ENCODE measurements at places on chromosomes 13 and 19. TPM values are rescaled to one million over a fixed set of nuclear protein-coding genes. Genes with fewer than 3 reads are reported as not detected.
A peak's percentile ranks its signal among the peaks of the same experiment; 100 is the strongest.

The CNMD gene
- not detected for total RNA-seq

- no peak for DNase-seq
Measured at GRCh38 chr13:74687442-74688182, 553.4 kb upstream of the KLF12 start.

DNA sequence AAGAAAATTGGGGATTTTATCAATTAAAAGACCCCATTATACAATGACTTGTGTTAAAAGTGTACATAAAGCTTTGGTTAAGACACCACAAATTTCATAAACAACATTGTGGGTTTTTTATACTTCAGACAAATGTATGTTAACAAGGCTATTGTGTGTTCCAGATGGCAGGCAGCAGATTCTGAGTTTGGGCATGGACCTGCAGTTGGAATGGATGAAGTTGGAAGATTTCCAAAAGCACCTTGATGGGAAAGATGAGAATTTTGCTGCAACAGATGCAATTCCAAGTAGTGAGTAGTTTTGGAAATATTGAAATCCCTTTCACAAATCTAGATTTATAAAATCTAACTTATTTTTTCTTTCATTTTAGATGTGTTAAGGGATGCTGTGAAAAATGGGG lies 25.4 kb downstream of the MPHOSPH8 start:
- no peak for DNase-seq

GRCh38 chr19:53538378-53539109 lies 599 bp downstream of the ZNF331 start:
- no peak for DNase-seq

GRCh38 chr19:45468159-45468651 lies 409 bp downstream of the FOSB start:
- no peak for DNase-seq

- no peak for DNase-seq
Measured at GRCh38 chr19:7969555-7969939, 26.1 kb upstream of the TIMM44 start.

- no peak for DNase-seq
Measured at GRCh38 chr13:98483601-98484288, 93.2 kb downstream of the STK24 start.

The OR4F17 gene
- not detected for total RNA-seq

DNA sequence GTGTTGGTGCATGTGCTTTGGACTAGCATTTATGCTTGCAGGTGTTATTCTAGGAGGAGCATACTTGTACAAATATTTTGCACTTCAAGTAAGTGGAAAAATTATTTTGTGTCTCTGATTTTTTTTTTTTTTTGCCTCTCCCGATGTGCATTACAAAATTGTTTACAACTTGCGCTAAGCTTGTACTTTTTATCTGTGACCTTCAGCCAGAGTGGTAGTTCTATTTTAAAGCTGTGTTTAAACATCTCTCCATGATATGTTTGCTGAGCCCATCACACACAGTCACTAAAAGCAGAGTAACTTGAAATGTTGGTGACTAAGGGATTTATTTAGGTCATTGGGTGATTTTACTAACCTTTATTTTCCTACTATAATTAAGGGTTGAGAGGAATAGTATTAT lies 20.8 kb downstream of the ITM2B start:
- no peak for DNase-seq

The MEF2B gene
- 6.3 TPM for total RNA-seq

The STOML3 gene
- total RNA-seq, result not detected

The SIGLEC8 gene
- total RNA-seq, result not detected

The WDR88 gene
- total RNA-seq, result not detected

DNA sequence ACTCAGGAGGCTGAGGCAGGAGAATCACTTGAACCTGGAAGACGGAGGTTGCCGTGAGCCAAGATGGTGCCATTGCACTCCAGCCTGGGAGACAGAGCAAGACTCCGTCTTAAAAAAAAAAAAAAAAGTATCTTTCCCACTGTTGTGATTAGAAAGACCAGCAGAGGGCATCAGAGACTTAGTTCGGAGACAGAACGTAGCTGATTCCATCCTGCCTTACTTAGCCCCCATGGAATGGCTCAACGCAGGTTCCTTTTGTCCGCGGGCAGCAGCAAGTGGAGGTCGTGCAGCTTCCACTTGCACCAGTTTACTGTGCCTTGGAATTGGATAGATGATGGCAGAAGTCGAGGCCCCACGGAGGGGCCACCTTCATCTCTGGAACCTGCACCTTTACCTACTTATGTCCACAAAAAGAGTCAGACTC lies 8.1 kb downstream of the TIMM29 start:
- DNase-seq, result peak; percentile 20

The NTF4 gene
- not detected for total RNA-seq

- DNase-seq, result no peak
Measured at GRCh38 chr13:20442798-20443381, 82.8 kb downstream of the CRYL1 start.

The UBAC2 gene
- total RNA-seq, result 84.9 TPM

- no peak for DNase-seq
Measured at GRCh38 chr19:2444251-2445002, 12.3 kb downstream of the LMNB2 start.

GRCh38 chr13:25394402-25395060 lies 22.8 kb downstream of the ATP8A2 start:
- no peak for DNase-seq

DNA sequence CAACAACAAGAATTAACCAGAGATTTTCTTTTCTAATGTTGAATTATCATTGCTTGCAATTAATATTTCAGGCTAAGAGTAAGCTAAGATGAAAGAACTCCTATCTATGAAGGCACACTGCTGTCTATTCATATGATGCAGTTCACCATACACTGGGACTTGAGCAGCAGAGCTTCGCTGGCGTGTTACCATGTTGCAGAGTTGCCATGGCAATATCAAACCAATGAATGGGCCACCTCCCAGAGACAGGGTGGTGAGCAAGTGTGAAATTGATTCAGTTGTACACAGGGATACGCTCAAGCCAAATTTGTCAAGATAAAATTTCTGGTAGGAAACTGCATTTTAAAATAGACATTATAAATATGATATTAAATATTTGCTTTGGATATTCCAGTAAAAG lies 69.3 kb upstream of the MYO16 start:
- DNase-seq, result no peak

GRCh38 chr13:108383667-108384066 lies 114.1 kb downstream of the TNFSF13B start:
- no peak for DNase-seq

- no peak for DNase-seq
Measured at GRCh38 chr13:51619614-51620013, 35.4 kb downstream of the WDFY2 start.

The SIGLEC12 gene
- total RNA-seq, result not detected

All from T-cell (primary cell).